Activated CD8-positive, alpha-beta memory T cell treated with anti-CD3 and anti-CD28 coated beads, Interleukin-2, amount 50 U/mL, for 48 hours (primary cell): ENCODE measurements at places on chromosomes 13 and 19.

DNA sequence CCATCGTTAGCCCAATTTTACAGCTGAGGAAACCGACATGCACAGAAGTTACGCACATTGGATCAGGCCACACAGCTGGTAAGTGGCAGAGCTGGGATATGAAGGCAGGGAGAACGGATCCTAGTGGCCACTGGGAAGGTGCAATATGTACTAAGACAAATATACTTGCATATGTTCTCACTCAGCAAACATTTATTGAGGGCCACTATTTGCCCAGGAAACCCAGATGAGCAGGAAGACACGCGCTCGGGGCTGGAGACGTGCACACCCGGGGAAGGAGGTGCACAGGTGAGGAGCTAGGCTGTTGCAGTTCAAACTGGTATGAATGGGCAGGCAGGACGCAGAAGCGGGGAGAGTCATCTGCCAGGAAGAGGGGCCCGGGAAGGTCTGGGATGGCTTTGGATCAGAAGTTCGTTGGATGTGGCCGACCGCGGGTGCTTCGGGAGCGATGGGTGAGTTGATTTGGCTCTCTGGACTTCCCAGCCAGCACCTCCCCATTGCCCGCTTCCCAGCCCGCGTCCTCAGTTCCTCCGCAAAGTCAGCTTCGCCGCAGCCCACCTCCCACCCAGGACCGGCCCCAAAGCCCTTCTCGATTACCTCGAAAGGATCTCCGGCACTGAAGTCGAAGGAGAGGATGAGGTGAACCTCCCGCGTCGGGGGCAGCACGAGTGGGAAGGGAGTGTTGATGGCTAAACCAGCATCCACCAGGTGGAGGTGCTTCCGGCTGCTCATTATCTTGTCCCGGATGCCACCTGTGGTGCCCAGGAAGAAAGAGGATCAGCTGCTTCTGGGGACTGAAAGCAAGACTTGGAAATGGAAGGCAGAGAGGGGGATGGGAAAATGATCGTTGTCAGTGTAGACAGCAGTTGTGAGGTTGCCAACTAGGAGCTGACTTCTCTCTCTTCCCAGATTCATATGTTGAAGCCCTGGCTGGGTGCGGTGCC lies 17.8 kb upstream of the CABP5 start:
- DNase-seq = no peak

DNA sequence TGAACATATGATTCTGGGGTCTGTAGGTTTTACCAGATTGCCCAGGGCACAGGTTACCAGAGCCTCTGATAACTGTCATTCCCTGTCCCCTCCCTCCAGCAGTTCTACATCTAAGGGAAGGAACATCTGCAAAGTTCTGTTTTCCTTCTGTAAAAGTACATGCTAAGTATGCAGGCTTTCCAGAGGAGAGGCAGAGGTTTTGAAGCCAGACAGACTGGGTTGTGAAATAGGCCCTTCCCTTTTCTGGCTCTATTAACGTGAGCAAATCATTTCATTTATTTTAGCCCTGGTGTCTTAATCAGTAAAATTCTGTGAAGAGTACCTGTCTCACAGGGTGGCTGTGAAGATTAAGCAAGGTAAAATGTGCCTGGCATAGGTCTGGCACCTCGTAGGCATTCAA lies 66.1 kb upstream of the C1QTNF9 start:
- DNase-seq = no peak

GRCh38 chr19:2096034-2096479 lies at the start of gene MOB3A:
MOB3A (minus strand) TSS chr19:2096326; CDS start chr19:2078560, 17,766 bp downstream.
- no peak for DNase-seq

- DNase-seq = no peak
Measured at GRCh38 chr13:114268344-114269280, 12.8 kb upstream of the UPF3A start.

GRCh38 chr19:16441661-16442162 lies 30.1 kb downstream of the EPS15L1 start:
- DNase-seq = no peak

GRCh38 chr19:51681286-51681941 lies 11.7 kb upstream of the SPACA6 start:
- no peak for DNase-seq

- DNase-seq = no peak
Measured at GRCh38 chr19:40745402-40745780, 4.9 kb downstream of the ACTMAP start.
